Gastroesophageal sphincter (tissue), 4 donors: ENCODE measurements at places on chromosomes 7 and 10. TPM values are rescaled to one million over a fixed set of nuclear protein-coding genes. Genes with fewer than 3 reads are reported as not detected.

LRMDA gene
- total RNA-seq, result 20.1 TPM

GCK gene
- 4.2 TPM for total RNA-seq

PNLIPRP2 gene
- total RNA-seq, result not detected

SLC13A1 gene
- total RNA-seq, result not detected

FAM25G gene
- total RNA-seq, result not detected

MOGAT3 gene
- total RNA-seq, result not detected

HYAL4 gene
- total RNA-seq, result not detected

CPED1 gene
- total RNA-seq, result 35.1 TPM

ACTR3C gene
- 10.0 TPM for total RNA-seq
